Left hindlimb (tissue), 1 donor: ENCODE measurements at places on chromosomes 5 and 9.

DNA sequence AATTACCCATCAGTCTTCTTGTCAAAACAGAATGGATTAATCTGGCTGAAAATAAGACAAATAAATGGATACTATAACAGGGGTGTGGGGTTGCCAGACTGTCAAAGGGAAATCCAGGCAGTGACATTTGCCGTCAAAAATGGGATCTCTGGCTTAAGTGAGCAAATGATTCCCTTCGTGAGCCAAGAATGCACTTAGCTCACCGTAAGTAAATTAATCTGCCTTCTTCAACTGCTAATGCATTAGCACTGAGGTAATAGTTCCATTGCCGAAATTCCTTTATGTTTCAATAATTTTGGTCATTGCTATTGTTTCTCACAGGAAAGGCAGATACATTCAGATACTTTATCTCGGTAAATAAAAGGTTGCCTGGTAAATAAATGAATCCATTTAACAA, 377.8 kb downstream of the KIAA0825 start:
- DNase-seq, result no peak

DNA sequence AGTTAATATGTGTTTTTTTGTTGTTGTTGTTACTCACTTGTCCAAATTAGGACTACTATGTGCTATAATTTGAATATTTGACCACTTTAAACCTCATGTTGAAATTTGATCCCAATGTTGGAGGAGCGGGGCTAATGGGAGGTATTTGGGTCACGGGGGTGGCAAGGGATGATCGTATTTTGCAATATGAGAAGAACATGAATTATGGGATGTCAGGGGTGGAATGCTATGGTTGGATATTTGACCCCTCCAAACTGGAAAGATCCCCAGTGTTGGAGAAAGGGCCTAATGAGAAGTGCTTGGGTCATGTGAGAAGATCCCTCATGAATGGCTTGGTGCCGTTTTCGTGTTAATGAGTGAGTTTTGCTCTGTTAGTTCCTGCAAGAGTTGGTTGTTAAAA, 119.8 kb downstream of the NUDT12 start:
- DNase-seq, result no peak

- DNase-seq, result no peak
Observed at GRCh38 chr5:34580983-34581382, 75.1 kb upstream of the RAI14 start.

- DNase-seq, result no peak
Observed at GRCh38 chr5:170636801-170637477, 133.1 kb downstream of the KCNIP1 start.

DNA sequence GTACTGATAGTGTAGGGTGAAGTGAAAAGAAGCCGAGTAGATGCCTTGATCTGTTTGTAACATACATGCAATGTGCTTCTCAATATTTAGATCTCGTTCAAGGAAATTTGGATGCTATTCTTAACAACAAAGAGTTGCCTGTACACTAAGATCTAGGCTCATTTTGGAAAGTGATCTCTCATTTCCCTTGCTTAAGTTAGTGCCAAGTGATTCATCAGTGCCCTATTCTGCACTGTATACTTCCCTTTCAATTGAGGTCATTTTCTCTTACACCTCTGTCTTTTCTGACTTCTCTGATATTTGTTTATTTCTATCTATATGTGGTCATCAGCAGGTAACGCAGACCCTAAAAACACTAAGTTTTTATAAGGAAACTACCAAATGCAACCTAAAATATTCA, 528.6 kb upstream of the PTPRD start:
- DNase-seq, result no peak

GRCh38 chr5:87526131-87526530, 113.4 kb upstream of the CCNH start:
- no peak for DNase-seq

GRCh38 chr9:75023846-75024245, 4.2 kb downstream of the CARNMT1 start:
- DNase-seq, result no peak

- no peak for DNase-seq
Observed at GRCh38 chr5:90214991-90215390, 194.6 kb downstream of the CETN3 start.

DNA sequence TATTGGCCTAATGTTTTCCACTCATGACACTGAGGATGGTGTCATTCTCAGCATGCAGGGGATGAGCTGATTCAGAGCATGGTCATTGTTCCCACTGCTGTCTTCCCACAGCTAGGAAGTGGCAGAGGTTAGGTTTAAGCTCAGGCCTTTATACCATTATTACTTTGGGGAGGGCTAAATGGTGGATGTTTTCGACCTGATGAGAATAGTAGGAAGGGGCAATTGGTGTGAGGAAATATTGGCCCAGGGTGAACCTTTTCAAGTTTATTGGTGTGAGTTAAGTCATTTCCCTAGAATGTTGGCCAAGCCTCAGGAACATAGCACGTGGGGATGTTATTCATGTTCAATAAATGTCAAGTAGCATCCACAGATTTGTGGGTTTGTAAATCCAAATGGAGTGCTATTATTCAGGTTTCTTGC, 59.6 kb downstream of the ARHGAP26 start:
- no peak for DNase-seq

GRCh38 chr9:115391168-115391825, 273.3 kb upstream of the TNC start:
- no peak for DNase-seq

DNA sequence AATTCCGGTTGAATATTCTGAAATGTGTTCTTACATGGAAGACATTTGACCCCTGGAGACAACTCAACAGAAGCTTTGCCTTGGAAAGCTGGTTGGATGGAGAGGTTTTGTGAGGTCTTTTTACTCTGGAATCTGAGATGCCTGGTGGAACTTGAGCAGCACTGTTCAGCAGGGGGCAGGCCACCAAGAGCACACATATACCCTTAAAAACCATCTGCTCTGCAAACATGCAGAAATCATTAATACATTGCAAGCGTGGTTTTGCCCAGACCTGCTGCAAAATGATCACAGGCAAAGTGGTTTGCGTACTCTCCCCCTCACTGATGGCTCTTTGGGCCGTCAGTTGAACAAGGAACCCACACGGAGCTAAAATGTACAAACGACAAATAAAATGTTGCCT, 32.8 kb upstream of the DAP start:
- DNase-seq, result no peak

DNA sequence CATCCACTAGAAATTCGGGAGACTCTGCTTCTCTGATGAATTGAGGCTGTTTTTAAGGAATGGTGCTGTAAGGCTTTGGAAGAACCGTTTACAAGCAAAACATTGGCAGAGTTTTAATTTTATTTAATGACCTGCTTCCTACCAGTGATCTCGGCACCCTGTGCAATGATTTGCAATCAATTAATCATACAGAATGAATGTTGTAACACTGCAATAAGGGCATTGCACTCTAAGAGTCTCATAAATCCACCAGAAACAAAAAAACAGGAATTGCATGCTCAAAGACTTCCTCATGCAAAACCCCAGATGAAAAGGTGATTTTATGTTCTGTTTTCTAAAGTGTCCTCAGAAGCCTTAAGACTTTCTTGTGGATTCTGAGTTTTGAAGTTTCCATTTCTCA, 295.7 kb downstream of the ARHGEF28 start:
- DNase-seq, result no peak
